ENCODE measurements at places on chromosomes 5 and 9. TPM values are rescaled to one million over a fixed set of nuclear protein-coding genes. Genes with fewer than 3 reads are reported as not detected.

DNA sequence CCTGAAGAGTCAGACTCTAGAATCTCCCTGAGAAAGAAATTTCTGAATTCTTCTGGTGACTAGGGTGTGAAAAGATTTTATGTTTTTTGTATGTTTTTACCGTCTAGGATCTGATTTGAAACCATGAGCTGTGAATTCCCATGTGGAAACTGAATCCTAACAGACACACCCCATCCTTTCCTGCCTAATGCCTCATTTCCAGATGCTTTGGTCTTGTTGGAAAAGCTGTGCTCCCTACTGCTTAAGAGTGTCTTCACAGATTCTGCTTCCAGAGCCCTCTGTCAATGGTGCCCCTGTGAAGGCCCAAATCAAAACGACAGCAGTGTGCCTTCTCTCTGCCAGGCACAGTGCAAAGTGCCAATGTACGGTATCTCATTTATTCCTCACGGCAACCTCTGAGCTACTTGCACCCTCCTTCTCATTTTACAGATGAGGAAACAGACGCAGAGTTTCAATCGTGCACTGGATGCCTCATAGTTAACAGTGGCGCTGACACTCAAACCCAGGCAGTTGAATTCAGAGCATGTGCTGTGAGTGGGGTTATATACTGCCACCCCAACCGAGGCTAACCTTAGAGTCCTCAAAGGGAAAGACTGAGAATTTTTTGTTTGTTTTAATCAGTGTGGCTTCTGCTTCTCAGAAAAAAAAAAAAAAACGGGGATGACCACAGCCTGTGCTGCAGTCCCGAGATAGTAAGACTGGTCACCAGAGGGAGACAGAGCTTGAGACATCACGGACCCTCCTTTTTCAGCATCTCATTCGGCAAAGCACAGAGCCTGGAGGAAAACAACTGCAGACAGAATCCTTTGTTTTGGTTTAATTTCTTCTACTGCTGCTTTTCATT lies 188.4 kb downstream of the SNCAIP start:
- peak; percentile 24 for DNase-seq

GRCh38 chr9:95116002-95116807 lies 201.3 kb downstream of the FANCC start:
- no peak for DNase-seq

- no peak for DNase-seq
These were observed 138.1 kb downstream of the EMB start for GRCh38 chr5:50302815-50303490.

DNA sequence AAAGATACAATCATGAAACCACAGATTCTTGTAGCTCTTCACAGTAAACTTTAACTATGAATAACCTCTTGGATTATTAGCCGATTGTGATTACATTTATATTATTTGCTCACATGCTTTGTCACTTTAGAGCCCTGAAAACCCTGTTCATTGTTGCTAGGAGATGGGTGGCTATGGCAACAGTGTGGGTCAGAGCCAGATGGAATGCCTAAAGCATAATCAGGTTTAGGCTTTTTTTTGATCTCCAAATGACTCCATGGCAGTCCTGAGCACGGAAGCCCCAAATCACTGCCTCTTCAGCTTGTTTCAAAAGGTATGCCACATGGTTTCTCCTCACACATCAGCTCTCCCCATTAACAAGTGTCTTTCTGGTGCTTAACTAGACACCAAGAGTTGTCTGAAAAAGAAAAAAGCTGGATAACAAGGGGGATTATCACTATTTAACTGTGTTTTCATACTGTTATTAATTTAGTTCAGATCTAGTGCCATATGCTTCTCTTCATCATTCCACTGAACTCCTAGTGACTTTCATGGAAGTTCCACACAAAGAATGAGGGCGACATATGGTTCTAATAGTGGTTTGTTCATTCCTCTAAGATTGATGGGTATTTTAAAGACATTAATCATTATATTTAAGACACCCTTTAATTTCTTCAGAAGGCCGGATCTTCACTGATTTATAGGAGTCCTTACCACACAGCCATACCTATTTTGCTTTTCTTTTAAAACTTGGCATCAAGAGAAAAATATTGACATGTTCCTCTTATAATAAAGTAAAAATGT lies 88.8 kb upstream of the PAM start:
- DNase-seq: no peak

GRCh38 chr9:28866951-28867350 lies 1293.7 kb upstream of the C9orf72 start:
- no peak for DNase-seq

Gene CKS2
- polyA plus RNA-seq: 105 TPM

Measured in AG04450 (cell line).